ENCODE measurements at places on chromosomes 3 and 15.

GRCh38 chr3:128806588-128806987, 72.8 kb upstream of the ACAD9 start:
- no peak for DNase-seq

GRCh38 chr15:57422113-57422754, 45.9 kb downstream of the CGNL1 start:
- no peak for DNase-seq

GRCh38 chr3:184770541-184770940, 41.4 kb upstream of the VPS8 start:
- no peak for DNase-seq

- no peak for DNase-seq
These were observed 119.5 kb upstream of the PRICKLE2 start for GRCh38 chr3:64344721-64345207.

DNA sequence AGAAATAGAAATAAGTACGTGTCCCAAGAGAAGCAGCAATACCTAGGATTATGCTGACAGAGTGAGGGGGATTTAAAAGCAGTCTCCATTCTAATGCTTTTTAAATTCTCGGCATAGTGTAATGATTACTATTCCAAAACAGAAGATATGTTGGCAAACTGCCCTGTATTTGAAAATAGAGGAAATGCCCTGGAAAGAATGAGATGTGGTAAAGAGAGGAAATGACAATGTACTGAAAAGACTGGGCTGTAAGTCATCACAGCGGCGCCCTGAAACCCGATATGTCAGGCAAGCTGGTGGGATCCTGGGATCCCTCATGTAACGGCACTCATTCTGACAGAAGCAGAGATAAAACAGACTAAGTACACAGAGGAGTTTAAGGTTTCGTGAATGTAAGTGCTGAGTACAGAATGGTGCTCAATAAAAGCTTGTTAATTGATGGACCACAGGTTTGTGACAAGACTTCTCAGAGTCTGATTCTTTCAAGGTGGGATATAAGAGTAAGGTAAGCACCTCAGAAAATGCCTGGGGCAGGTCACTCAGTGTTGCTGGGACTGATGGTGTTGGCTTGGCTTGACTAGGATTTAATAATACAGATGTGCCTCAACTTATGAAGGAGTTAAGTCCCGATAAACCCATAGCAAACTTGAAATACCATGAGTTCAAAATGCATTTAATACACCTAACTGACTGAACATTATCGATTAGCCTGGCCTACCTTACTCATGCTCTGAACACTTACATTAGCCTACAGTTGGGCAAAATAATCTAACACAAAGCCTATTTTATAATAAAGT, 91.4 kb downstream of the NFKBIZ start:
- DNase-seq: no peak

- DNase-seq: no peak
These were observed 125.6 kb upstream of the MCTP2 start for GRCh38 chr15:94105760-94106159.

- DNase-seq: peak; percentile 6
These were observed 94.7 kb downstream of the IL5RA start for GRCh38 chr3:3015185-3016089.

- no peak for DNase-seq
These were observed 153.9 kb downstream of the GHSR start for GRCh38 chr3:172294223-172294806.

DNA sequence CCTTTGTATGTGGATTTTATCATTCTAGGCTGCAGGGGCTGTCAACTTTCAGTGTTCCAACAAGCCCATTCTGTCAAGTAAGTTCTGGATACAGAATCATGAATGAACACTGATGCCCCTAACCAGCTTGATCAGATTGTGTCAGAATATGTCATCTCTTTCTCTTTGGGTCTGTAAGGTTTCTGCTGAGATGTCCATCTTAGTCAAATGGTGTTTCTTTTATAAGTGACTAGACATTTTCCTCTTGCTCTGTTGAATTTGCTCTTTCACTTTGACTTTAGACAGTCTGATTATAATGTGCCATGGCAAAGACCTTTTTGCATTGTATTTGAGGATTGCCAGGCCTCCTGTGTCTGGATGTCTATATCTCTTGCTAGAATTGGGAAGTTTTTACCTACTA, 660.9 kb upstream of the CBLB start:
- no peak for DNase-seq

GRCh38 chr15:52642386-52643361, 36.5 kb downstream of the ATOSA start:
- no peak for DNase-seq

- no peak for DNase-seq
These were observed 11.2 kb upstream of the SEC62 start for GRCh38 chr3:169955406-169955805.

GRCh38 chr3:128359846-128360642, 106.6 kb downstream of the DNAJB8 start:
- no peak for DNase-seq

GRCh38 chr3:151639418-151639740, 94.3 kb upstream of the AADACL2 start:
- DNase-seq: no peak

DNA sequence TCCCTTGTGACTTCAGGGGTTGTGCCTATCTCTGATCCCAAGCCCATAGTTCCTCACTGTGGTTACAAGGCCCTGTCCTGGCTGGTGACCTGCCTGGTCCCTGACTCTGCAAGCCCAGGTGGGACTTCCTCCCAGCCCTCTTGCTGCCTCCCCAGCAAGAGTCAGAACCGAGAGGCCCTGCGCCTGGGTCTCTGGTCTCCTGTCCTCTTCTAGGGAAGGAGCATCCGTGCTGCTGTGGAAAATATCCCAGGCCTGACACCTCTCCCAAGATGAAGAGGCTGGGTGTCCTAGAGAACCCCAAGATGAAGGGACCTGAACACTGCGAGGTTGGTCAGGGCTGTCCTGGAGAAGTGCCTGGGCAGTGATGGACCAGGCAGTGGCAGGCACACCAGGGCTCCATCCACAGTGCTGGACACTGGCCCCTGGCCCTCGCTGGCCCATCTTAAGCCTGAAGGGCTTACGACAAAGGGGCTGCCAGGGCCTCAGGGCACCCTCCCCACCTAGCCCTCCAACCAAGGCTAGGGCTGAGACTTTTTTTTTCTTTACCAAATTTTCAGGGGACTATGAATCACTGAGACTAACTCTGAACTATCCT, 32.7 kb downstream of the PTH1R start:
- DNase-seq: no peak

GRCh38 chr3:65245133-65246063, 557.6 kb upstream of the ADAMTS9 start:
- DNase-seq: no peak

DNA sequence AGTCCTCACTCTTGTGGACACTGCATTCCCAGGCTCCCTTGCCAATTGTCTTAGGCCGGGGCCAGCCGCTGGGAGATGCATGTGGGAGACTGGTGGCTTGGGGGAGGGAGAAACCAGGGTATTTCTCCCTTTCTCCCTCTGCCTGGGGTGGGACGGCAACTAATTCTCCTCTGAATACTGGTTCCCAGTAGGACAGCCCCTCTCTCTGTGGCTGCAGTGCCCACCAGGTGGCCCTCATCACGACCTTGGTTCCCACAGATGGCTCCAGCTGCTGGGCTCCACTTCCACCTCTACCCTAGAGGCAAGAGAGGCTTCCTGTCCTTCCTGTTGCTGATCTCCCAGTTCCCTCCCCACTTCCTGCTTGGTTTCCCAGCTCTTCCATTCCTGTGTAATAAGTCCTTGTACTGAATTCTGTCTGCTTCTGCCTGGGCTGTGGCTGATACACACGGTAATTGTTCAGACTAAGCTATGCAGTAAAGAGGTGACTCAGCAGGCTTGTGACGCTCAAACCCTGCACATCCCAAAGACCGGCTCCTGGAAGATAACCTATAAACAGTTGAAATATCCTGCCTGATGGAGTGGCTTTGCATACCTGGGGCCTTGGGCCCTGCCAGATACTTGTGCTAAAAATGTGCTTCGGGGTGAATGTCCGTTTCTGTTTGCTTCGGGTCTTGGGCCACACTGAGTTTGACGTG, 20.4 kb upstream of the COPG1 start:
- no peak for DNase-seq

DNA sequence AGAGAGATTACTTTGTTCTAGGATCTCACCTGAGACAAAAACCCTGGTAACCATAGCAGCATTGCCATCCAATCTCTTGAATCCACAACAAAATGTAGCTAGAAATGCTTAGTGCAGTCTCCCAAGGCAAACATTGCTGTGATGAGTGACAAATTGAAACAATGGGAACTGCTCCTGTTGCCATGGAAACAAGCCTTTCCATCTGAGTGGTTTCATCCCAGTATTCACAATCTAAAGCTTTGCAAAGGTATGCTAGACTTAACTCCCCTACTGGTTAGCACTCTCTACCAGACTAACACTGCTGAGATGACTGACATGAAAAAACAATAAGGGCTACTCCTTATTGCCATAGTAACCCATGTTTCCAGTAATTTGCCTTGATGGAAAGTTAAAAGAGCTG, 172.6 kb upstream of the CNTN3 start:
- DNase-seq: no peak

DNA sequence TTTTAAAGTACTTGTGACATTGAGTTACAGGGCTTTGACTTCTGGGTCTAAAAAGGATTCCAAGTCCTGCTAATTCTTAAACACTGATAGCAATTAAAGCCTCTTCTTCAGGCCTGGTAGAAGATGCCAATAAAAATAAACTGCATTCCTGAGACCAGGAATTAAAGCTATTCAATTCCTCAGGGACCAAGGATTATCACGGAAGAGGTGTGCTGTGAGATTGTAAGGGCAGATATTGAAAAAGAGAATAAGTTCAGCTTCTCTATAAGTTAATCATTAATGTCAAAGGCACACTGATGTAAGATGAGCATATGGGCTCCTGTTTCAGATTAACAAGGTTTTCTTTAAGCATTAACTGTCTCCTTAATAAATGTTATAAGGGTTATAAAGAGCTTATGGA, 611.3 kb downstream of the SI start:
- no peak for DNase-seq

DNA sequence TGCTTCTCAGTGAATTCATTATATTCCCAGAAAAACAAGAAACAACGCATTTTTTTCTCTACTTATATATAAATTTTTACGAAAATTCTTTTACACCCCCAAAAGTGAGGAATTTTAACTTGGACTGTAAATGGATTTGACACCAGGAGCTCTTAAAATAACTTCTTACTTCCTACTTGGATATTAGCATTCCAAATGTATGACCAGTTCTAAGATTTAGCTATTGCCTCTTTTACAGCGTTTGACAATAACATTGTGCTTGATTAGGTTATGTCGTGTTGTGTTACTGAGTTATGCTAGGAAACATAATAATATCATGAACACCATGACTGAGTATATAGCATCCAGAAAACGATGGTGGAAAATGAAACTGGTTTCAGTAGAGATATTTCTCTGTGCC, 177.0 kb downstream of the CNTN6 start:
- DNase-seq: no peak

DNA sequence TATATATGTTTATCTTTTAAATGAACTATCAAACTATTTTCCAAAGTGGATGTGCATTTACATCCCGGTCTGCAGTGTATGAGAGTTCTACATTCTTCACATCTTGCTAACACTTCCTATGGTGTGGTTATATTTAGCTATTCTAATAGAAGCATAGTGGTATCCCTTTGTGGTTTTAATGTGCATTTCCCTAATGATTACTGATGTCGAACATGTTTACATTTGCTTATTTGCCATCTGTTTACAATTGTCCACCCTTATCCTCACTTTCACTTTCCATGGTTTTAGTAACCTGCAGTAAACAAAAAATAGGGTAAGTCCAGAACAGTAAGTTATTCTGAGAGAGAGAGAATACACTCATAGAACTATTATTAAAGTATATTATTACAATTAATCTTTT, 360.5 kb upstream of the NAALADL2 start:
- no peak for DNase-seq

GRCh38 chr3:121592856-121593702, at the start of gene FBXO40:
FBXO40 (plus strand) TSS chr3:121593379; CDS start chr3:121620576, 27,197 bp downstream.
- peak; percentile 96 for DNase-seq

GRCh38 chr15:36005542-36005941, 459.6 kb upstream of the DPH6 start:
- DNase-seq: no peak

GRCh38 chr15:29924750-29925149, 102.5 kb upstream of the TJP1 start:
- no peak for DNase-seq

GRCh38 chr3:30324587-30324986, 281.8 kb upstream of the TGFBR2 start:
- DNase-seq: no peak

- no peak for DNase-seq
These were observed 90.6 kb downstream of the IQSEC1 start for GRCh38 chr3:12982619-12983101.

GRCh38 chr15:80999623-81000036, 1.1 kb upstream of the TLNRD1 start:
- no peak for DNase-seq

- no peak for DNase-seq
These were observed 42.2 kb downstream of the CMSS1 start for GRCh38 chr3:99859825-99860224.

GRCh38 chr3:177307826-177308225, 110.5 kb upstream of the TBL1XR1 start:
- DNase-seq: no peak

DNA sequence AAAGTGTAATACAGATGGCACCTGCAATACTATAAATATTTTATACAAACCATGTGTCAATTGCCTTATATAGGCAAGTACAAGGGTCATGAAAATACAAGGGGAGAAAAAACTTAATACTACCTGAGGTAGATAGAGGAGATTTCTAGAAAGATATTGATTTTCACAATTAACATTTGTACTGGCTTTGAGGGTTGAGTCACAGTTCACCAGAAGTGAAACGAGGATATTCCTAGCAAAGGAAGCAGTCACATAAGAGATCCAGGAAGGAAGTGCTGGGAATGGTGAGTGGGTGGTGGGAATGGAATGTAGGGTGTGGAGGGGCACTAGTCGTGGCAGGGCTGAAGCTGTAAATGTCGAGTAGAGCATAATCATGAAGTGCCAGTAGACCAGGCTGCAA, 108.7 kb downstream of the P2RY1 start:
- no peak for DNase-seq

DNA sequence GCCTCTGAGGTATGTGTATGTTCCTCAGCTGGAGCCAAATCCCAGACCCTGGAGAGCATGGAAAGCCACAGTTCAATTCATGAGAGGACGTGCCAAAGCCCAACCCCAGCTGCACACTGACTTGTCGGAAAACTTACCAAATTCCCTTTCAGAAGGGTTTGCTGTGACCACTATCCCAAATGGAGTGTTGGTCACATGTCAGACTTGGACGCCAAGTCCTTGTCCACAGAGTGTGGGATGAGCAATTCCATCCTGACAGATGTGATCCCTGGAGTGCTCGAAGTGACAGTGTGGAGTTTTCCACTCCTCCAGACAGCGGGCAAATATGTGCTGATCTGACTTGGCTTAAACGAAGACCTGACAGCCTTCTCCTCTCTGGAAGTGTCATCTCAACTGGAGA, 71.2 kb downstream of the RORA start:
- no peak for DNase-seq

GRCh38 chr15:91522605-91523332, 330.7 kb upstream of the SLCO3A1 start:
- DNase-seq: no peak

DNA sequence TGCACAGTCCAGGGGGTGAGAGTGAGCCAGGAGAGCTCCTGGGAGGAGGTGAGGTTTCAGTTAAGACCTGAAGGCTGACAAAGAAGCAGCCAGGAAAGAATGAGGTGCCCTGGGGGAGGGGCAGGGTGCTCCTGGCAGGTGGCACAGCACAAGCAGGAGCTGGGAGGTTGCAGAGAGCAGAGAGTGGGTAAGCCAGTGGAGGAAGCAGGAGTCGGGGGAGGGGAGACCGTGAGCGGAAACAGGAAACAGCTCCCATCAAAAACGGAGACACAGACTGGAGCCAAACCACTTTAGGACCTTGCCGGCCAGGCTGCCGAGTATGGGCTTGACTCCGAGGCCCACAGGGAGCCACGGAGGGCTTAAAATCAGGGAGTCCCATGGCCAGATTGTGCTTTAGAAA, 12.1 kb upstream of the FBLN2 start:
- DNase-seq: no peak
